ENCODE measurements at places on chromosomes 12 and 14. TPM values are rescaled to one million over a fixed set of nuclear protein-coding genes. Genes with fewer than 3 reads are reported as not detected.

GRCh38 chr14:87304404-87304803 is 688.6 kb downstream of the GALC start:
- H3K4me3 ChIP-seq, result no peak overlapping the region
- no peaks in the 10 kb centered on the region for H3K27me3 ChIP-seq
- no peaks in the 10 kb centered on the region for H3K4me1 ChIP-seq
- H3K27ac ChIP-seq, result no peak overlapping the region
- no peak for DNase-seq

GRCh38 chr14:78302841-78303240 is 132.7 kb downstream of the NRXN3 start:
- no peak overlapping the region for H3K27ac ChIP-seq
- no peak for DNase-seq
- no peaks in the 10 kb centered on the region for H3K4me1 ChIP-seq
- H3K36me3 ChIP-seq, result no peaks in the 10 kb centered on the region
- peaks cover 1% of the 10 kb centered on the region for H3K27me3 ChIP-seq

DNA sequence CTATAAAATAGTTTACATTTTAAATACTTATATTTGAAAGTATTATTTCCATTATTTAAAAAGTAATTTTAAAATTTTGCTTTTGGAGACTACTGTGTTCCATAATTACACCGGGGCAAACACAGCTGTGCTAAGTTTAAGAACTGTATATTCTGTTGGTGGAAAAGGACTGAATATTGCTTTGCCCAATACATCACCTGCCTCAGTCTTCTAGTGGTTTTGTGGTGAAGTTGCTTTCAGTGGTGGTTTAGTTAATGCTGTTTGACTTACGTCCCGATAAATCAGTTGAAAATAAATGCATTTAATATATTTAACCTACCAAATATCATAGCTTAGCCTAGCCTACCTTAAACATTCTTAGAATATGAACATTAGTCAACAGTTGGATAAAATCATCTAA is 23.4 kb downstream of the FBXO34 start:
- H3K36me3 ChIP-seq, result peaks cover 4% of the 10 kb centered on the region
- DNase-seq, result no peak
- no peak overlapping the region for H3K27ac ChIP-seq
- no peak overlapping the region for H3K4me3 ChIP-seq

Gene ALDH6A1
- 14.7 TPM for total RNA-seq

Gene INTS13
- total RNA-seq, result 28.4 TPM

All from suprapubic skin (tissue), 4 donors.